ENCODE measurements at places on chromosomes 1 and 21.
A peak's percentile ranks its signal among the peaks of the same experiment; 100 is the strongest.

DNA sequence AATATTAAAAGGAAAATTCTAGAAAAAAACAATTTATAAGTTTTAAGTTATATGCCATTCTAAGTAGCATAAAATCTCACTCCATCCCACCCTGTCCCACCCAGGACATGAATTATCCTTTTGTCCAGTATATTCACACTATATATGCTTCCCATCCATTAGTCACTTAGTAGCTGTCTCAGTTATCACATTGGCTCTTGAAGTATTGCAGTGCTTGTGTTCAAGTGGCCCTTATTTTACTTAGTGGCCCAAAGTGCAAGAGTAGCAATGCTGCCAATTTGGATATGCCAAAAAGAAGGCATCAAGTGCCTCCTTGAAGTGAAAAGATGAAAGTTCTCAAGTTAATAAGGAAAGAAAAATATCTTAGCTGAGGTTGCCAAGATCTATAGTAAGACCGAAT is 192.3 kb downstream of the KCNT2 start:
- no peak for DNase-seq

DNA sequence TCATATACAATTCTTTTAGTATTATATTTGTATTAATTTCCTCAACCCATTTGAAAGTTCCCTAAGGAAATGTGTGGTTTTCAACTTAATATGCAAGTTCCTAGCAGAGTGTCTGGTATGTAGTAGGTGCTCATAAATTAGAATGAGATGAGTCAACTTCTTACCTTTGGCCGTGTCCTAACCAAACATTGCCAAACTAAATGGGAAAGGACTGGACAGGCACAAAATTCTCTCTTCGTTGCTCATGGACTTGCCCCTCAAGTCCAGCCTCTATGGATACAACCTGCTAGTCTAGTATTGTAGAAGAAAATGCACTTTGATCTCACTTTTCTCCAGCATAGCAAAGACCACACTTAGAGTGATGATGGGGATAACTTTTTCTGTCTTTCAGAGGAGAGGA is 11.6 kb upstream of the MRPS14 start:
- DNase-seq: no peak

DNA sequence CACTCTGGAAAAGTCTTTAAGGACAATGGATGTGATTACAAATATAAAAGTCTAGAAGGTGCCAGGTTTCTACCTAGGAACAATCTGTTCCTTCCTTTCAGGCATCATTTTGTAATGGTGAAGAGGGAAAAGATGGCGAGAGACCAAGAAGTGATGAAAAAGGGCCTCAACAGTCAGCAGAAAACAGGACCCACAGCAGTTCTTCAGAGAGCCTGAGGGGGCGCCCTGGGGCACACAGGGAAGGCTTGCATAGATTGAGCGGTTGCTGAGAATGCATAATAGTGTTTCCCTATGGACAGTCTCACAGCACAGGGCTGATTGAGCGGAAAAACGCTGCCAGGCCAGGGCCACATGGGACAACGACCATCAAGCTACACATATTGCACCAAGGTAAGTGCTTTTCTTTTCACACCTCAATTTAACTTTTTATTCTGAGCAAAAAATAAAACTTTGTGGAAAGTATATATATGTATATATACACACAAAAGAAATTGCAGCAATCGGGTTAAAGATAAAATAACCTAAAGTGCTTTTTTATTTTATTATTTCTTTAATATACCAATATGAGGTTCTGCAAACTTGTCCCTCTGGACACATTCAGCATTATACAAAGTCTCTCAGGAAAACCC is 3.1 kb upstream of the YRDC start:
- no peak for DNase-seq

GRCh38 chr1:216430744-216431143 is 7.5 kb upstream of the USH2A start:
- DNase-seq: no peak

GRCh38 chr1:25145775-25146393 is 86.4 kb downstream of the SYF2 start:
- no peak for DNase-seq

- peak; percentile 71 for DNase-seq
These were observed 8.2 kb downstream of the SYTL1 start for GRCh38 chr1:27349784-27350662.

DNA sequence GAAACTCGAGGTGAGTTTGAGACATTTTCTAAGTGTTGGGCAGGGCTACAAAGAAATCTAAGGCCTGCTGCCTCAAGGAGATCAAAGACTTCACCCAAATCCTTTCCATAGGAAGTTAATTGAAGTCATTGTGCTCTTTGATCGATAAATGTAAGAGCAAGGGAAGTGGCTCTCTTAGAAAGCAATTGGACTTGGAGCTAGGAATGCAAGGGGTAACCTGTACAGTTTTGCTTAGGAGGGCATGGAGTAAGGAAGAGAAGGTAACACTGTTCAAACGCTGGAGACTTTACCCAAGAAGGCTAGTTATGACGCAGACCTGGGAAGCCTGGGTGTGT is 418.0 kb upstream of the PROX1 start:
- DNase-seq: no peak

DNA sequence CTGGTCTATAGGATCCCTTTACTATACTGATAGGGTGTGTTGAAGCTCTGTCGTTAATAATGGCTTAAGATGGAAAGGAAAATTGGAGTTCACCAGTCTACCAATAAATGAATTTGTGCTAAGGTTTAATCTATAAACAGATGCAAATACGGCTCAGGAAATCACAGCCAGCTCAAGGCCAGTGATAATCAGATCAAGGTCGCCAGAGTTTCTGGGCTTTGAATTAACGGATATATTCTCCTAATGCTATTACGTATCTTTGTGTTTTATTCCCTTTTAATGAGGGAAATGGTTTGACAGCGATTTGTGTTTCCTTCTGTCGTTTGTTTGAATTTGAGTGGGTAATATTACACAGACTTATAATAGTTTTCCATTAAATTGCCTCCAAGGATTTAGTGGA is 279.6 kb downstream of the BACH1 start:
- no peak for DNase-seq

Measured in D721Med (cell line).